ENCODE measurements at places on chromosomes 4 and X.

DNA sequence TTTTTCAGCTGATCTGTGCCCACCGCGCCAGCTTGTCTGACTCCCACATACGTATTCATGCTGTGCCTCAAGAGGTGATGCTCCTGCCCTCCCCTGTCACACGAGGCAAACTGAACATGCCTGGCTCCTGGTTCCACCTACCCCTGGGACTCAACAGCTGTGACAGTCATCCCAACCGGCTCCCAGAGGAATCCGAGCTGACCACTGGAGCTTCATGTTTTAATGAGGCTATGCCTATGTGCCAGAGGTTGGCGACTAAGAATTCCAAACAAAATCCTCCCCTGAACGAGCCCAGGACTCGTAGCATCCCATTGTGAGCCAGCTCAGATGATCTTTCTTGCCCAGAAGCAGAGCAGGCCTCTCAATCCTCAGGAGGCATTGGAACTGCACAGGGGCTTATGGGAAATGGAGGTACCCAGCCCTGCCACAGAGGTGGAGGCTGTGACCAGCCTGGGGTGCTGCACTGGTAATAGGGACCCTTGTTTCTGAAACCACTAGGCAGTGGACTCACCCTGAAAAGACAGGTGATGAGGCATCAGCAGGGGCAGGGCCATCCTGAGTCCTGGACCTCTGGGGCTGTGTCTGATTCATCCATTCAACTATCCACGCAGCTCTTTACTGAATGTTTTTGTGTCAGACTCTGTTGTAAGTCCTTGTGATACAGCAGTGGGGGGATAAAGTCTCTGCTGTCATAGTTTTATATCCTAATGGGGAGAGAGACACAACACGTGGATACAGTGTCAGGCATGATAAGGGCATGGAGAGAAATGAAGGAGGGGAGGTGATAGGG lies 325.0 kb downstream of the EVC2 start:
- no peak for DNase-seq

DNA sequence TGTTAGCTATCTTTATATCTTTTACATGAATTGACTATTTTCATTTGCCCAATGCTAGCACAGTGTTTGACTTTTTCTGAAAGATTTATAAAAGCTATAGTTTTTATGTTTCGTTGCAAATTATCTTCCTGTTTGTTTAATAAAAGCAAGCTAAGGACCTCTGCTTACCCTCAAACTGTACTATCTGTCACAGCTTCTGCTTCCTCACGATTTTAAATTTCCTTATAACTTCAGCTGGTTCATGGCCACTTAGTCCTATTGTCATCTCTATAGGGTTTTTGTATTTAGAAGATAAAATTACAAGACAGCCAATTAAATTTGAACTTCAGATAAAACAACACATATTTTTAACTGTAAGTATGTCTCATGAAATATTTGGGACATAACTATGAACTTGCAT lies 494.0 kb downstream of the PDGFC start:
- DNase-seq = no peak

DNA sequence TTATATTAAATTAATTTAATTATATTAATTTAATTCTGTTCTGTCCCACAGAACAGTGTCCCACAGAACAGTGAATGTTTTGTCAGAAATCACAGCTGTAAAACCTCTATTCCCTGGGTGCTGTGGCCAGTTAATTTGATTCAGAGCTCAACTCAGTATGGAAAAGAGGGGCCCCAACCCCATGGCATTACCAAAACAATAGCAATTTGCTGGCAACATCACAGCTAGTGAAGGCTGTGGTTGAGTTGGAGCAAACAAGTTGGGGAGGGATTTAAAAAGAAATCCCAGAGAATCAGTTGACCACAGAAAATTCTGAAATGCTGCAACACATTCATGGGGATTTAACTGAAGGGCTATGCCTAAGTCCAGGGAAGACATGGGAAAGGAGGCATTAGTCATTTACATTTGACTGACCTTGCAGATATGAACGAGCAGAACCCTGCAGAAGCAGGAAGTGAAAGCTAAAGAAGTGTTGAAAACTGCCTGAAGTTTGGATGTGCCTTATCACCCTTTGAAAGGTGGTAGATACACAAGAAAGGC lies 30.1 kb downstream of the PDHA2 start:
- no peak for DNase-seq

- DNase-seq = no peak
Observed at GRCh38 chr4:14602206-14602605, 400.1 kb upstream of the CPEB2 start.

DNA sequence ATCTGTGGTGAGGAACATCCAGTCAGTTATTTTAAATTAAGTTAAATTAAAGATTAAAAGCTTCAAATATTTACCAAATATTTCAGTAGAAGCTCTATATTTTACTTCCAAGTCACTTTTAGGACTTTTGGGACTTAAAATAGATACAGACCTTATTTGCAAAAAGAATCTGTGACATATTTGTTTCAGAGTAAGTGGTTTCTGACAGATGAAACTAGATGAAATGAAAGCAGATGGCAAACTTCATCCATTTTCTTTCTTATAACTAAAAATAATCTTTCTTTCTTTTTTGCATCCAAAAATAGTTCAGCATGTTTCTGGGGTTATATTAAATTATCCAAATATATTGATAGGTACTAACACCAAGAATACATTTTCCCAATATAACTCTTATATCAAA lies 6.6 kb upstream of the UTP3 start:
- no peak for DNase-seq

DNA sequence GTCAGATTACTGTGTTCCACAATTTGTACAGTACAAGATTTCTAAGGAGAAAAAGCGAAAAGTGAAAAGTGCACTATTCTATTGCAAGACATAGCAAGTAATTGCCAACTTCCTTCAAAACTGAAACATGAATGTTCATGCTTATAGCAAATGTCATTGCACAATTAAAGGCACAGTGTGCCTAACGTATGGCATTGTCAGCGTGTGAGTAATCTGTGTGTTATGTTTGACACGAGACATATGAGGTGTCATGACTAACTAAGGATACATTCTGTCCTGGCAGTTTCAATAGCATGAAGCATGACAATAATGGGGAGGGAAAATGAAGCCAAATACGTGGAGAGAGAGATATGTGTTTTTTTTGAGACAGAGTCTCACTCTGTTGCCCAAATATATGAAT lies 33.6 kb upstream of the TBC1D9 start:
- no peak for DNase-seq

DNA sequence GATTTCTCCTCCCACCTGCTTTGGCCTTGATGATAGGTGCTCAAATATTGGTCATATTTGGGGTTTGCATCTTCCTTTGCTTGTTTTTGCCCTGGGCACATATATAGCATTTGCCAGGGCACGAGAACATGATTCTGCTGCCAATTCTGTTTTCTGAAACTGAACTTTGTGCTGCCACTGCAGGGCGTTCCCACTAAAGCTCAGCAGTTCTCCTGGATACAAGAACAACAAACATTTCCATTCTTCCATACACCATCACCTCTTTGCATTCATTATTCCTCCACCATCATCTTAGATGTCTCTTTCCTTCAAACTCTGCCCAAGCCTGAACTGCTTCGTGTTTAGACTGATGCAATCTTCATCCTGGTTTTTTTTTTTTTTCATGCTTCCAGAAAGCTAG lies 36.3 kb upstream of the GATB start:
- DNase-seq = no peak

GRCh38 chr4:5341526-5341925 lies 290.2 kb downstream of the STK32B start:
- DNase-seq = no peak

DNA sequence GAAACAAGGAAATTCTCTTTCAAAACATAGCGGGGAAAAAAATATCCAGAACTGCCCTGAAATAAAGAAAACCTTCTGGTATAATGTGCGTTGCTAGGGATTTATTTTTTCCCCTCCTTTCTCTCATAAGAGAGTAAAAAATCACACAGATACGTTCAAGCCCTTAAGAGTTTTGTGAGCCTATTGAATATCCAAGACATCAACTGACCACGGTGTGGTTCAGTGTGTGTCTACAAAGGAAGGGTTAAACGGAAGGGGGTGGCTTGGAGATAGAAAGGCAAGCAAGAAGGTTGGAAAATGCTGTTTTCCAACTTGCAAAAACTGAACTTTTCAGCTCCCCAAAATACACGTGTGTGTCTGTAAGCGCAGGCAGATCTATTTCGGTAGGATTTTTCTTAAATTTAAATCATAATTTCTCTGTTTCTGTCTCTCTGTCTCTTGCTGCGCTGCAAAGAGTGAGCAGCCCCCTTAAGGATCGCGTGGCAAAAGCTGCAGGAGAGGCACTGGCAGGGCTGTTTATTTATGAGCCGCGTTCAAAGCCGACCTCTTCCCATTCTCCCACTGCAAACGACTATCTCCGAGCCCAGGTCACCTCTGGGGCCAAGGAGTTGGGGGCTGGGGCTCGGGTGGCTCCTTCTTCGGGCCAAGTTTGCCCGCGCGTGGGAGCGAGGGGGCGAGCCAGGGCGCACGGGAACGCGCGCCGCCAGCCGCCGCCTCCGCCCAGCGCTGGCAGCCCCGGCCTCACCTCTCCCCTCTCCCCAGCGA lies 492 bp upstream of the SLIT2 start:
- no peak for DNase-seq
